ENCODE measurements at places on chromosomes 13 and 19.
A peak's percentile ranks its signal among the peaks of the same experiment; 100 is the strongest.

- no peak for DNase-seq
Measured at GRCh38 chr19:41441321-41441945, 1.5 kb upstream of the ERICH4 start.

DNA sequence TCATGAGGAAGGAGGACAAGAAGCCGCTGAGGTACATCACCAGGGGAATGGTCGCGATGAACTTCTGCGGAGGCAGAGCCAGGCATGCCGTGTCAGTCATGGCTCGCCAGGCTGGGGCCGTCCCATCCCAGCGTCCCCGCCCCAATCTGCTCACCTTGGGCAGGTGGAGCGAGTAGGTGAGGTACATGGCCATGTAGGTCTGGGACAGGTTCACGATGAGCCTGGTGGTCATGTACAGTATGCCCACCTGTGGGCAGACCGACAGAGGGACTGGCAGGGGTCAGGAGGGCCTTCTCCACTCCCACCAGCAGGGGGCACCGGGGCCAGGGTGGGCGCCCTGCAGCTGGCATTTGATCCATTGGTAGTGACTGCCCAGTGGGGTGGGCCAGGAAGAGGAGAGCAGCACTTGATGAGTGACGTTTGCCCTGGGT is 8.3 kb downstream of the TEKTIP1 start:
- no peak for DNase-seq

GRCh38 chr19:15238639-15239155 is 6.4 kb upstream of the EPHX3 start:
- DNase-seq: no peak

DNA sequence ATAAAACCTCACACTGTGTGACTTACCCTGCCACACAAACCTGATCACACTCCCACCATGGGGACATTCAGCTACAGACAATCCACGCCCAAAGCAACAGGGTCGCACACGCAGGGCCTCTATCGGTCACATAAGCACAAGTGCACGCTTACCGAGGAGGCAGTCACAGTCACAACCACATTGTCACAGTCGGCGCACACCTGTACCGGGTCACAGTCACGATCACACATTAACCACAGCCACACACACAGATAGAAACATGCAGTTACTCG is 579 bp downstream of the ZNF566 start:
- DNase-seq: no peak

DNA sequence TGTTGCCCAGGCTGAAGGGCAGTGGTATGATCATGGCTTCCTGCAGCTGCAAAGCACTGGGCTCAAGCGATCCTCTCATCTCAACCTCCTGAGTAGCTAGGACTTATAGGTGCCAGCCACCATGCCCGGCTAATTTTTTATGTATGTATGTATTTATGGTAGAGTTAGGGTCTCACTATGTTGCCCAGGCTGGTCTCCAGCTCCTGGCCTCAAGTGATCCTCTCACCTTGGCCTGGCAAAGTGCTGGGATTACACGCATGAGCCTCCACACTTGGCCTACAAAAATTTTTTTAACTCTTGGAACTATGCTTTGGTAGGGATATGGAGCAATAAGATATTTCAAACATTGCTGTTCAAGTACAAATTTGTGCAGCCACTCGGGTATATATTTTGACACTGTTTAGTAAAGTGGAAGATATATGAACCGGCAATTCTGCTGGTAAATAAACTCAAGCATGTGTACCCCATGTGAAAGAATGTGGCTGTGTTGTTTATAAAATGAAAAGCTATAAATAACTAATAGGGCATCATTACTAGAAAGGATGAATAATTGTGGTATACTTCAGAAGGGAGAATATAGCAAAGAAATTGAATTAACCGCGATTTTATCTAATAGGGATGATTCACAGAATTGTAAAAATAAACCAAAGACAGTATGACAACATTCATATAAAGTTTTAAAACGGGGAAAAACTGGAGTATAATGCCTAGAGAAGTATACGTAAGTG is 1.1 kb downstream of the ZNF566 start:
- DNase-seq: peak; percentile 13

DNA sequence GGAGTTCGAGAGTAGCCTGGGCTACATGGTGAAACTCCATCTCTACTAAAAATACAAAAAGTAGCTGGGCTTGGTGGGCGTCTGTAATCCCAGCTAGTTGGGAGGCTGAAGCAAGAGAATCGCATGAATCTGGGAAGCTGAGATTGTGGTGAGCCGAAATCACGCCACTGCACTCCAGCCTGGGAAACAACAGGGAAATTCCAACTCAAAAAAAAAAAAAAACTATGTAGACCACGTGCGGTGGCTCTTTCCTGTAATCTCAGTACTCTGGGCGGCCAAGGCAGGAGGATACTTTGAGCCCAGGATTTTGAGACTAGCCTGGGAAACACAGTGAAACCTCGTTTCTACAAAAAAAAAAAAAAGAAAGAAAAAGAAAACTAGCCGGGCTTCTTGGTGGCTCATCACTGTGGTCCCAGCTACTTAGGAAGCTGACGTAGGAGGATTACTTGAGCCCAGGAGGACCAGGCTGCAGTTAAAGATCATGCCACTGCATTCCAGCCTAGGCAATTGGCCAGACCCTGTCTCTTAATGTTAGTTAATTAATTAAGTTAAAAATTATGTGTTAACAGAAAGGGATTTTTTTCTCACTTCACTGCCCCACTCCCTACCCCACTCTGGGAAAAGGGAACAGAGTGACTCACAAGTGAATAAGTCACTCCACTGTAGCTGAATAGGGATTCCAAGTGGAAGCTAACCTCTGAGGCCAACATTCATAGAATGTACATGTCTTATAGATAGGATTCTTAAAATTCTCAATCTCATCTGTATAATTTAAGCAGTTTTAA is 2.2 kb downstream of the ZNF83 start:
- no peak for DNase-seq

DNA sequence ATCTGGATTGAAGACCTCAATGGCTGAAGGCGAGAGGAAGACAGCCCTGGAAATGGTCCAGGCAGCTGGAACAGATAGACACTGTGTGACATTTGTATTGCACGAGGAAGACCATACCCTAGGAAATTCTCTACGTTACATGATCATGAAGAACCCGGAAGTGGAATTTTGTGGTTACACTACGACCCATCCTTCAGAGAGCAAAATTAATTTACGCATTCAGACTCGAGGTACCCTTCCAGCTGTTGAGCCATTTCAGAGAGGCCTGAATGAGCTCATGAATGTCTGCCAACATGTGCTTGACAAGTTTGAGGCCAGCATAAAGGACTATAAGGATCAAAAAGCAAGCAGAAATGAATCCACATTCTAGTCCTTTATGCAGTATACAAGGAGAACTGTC is 1.2 kb downstream of the POLR1D start:
- DNase-seq: no peak

GRCh38 chr19:5186293-5187050 is 154.1 kb downstream of the PTPRS start:
- peak; percentile 42 for DNase-seq

DNA sequence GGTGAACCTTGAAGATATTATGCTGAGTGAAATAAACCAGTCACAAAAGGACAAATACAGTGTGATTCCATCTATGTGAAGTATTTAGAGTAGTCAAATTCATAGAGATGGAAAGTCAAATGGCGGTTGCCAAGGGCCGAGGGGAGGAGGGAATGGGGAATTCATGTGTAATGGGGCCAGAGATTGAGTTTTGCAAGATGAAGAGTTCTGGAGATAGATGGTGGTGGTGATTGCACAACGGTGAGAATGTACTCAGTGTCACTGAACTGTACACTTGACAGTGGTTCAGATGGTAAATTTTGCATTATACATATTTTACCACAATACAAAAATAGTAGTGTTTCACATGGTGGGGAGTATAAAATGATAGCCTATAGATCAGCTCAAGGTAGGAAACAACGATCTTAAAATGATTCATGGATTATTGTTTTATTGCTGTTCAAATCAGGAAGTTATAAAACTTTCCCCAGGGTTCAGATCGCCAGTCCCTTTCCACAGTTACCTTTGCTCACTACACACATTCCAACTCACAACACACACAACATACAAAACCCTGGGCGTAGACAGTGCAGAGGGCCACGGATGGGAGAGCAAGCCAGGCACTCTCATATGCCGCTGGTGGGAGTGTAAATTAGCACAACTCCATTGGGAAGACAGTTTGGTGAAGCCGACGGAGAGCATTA is 219.9 kb downstream of the ZIC5 start:
- DNase-seq: no peak

- no peak for DNase-seq
Measured at GRCh38 chr13:109110159-109110558, 480.7 kb downstream of the MYO16 start.

DNA sequence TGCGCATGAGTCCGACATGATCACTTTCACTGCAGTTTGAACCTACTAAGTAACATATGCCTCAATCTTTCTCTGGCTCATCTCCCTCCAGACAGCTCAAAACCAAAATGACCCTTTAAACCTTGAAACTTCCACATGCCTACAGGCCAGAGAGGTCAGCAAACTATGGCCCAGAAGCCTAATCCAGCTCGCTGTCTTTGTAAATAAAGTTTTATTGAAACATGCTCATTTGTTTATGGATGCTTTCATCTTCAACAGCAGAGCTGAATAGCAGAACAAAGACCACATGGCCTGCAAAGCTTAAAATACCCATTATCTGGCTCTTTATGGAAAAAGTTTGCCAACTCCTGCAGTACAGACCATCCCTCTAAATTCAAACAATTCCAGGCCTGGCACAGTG is 15.6 kb downstream of the FBXO46 start:
- DNase-seq: no peak

DNA sequence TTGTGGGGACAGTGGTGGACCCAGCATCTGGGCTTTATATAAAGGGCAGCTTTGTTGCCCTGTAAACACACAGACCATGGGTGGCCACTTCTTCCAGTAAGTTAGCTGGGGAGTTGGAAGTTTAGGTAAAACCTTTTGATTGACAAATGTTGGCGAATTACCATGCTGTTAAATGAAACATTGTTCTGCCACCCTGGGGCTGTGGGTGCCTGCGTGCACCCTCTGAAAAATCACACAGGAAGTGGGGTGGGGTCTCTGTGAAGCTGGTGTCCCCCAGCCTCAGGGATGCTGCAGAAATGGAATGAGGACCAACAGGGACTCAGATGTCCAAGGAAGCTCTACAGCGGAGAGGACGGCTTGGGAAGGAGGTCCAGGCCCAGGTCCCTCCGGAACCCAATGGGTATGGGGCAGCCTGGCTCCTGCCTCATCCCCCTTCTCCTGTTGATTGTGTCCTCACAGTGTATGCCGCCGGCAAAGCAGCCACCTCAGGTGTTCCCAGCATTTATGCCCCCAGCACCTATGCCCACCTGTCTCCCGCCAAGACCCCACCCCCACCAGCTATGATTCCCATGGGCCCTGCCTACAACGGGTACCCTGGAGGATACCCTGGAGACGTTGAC is 2.8 kb upstream of the USF2 start:
- DNase-seq: no peak

- DNase-seq: no peak
Measured at GRCh38 chr19:14072535-14073260, at the start of gene MISP3. Gene MISP3 (plus strand): TSS chr19:14072786. CDS start chr19:14073310, 524 bp downstream.

DNA sequence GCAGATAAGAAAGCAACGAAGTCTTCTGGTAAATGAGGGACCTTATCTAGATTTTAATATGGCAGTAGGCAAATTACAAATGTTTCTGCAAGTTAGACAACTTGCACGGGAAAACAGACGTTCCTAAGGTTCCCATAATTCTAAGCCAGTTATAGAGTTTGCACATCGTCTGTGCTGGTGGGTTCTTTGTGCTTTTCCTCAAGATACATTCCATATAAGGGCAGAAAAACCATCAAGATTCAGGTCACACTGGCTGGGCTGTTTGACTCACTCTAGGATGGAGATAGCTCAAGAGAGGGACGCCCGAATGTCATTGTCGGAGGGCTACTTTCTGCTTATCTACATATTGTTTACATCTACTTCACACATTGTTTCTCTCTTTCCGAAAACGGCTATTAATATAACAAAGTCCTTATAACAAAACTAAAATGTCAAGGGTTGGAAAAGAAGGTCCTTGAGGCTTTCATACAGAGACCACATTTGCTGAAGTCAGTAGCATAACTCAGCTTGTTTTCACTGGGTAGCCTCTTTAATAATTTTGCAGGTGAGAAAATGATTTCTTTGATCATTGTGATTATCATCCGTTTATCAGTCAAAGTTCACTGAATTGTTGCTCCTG is 44.4 kb downstream of the SOX1 start:
- no peak for DNase-seq

DNA sequence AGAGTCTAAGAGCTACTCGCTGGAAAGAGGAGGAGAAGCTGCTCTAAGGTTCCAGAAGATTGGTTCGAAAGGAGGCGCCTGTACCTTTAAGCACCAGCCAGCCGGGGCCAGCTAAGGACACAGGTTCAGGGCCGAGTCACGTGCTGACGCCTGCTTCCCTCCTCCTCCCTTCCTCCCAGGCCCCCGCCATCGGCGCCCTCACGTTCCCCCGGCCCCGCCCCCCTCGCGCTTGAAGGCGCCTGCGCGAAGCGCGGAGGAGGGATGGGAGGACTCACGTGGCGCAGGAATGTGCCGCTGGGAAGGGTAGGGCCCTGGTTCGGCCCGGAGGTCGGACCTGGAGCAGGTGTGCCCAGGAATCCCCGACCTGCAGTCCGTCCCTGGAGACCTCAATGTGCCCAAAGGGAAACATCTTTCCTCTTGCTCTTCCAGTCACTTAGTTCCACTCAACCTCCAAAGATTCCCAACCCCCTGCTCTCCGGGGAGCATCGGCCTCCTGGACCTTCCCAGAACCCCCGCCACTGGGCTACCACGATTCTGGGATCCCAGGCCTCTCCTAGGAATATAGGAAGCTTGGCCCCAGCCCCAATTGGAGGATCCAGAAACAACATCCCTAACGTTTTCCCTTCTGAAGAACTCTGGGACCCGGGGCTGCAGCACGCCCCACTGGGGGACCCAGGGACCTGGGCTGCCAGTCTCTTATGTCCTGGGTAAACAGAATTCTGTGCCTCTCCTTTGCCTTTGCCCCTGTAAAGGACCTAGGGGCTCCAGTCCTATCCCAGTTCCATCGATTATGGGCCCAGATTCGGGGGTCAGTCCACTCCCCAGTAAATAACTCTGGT is 2.5 kb downstream of the DBP start:
- DNase-seq: no peak

DNA sequence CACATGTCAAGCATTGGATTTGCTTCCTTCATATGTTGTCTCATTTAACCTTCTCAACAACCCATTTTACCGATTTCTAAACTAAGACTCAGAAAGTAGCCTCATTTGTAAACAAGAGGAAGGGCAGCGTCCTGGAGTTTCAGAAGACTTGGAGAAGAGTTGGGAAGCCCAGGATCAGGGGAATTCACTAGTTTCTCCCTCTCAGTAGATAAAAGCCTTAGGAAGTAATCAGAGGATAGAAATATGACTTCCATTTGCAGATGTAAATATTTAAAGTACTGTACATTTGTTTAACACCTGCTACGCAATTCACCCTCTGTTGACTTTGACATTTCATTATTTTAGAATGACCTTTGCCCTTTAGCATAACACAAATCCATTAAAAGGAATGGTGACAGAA is 216.4 kb downstream of the DCT start:
- DNase-seq: no peak

GRCh38 chr13:99813336-99814095 is 158.1 kb downstream of the ZIC5 start:
- no peak for DNase-seq

- DNase-seq: peak; percentile 67
Measured at GRCh38 chr13:36717966-36718545, 44.2 kb downstream of the SERTM1 start.
